ENCODE measurements at places on chromosomes 16 and 17. TPM values are rescaled to one million over a fixed set of nuclear protein-coding genes. Genes with fewer than 3 reads are reported as not detected.

DNA sequence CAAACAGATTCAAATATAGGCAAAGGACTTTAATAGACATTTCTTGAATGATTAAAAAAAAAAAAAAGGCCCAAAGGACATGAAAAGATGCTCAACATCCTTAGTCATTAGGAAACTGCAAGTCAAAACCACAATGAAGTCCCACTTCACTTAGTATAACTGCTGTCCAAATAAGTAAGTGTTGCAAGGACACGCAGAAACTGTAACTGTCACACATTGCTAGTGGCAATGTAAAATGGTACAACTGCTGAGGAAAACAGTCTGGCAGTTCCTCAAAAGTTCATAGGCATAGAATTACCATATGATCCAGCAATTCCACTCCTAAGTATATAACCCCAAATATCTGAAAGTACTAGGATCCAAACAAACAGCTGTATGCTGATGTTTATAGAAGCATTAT is 112.7 kb downstream of the BRIP1 start:
- no peak for DNase-seq

DNA sequence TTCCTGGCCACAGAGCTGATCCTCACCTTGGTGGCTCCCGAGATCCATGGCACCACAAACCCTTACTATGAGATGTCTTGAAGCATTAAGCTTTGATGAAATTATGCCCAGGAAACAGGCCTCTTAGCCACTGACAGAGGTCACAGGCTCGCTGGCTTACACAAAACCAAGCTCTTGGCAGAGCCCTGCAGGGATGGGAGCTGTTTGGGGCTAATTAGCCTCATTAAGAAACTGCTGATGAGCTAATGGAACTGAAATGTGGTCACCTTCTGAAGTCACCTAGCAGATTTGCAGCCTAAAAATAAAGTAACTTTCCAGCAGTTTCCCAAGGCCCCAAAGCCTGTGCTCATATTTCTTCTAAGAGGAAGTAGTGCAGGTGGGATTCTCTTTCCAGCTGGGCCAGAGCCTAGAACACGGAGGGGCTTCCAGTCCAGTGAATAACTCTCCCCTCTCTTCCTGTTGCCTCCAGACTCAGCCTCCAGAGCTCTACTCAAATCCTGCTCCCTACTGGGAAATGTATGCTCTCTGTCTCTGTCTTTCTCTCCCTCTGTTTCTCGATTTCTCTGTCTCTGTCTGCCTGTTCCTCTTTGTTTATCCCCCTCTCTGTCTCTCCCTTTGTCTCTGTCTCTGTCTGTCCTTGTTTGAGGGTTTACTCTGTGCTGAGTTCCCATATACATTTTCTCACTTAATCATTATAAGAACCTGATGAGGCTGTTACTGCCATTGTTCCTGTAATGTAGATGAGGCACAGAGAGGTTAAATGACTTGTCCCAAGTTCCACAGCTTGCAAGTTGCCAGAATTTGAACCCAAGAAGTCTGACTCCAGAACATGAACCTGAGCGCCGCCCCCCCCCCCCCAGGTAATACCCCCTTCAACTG is 338.9 kb downstream of the CA10 start:
- DNase-seq, result no peak

DNA sequence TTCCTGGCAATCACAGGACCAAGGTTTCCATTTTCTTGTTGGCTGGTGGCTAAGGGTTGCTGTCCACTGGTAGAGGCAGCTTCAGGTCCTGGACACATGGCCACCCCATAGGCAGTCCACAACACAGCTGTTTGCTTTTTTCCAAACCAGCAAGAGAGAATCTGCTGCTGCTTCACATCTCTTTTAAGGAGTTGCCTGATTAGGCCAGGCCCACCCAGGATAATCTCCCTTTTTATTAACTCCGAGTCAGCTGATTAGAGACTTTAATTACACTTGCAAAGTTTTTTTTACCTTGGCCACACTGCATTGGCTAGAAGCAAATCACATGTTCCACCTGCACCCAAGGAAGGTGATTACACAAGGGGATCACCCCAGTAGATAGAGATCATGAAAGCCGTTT is 106.6 kb upstream of the IRX6 start:
- no peak for DNase-seq

DNA sequence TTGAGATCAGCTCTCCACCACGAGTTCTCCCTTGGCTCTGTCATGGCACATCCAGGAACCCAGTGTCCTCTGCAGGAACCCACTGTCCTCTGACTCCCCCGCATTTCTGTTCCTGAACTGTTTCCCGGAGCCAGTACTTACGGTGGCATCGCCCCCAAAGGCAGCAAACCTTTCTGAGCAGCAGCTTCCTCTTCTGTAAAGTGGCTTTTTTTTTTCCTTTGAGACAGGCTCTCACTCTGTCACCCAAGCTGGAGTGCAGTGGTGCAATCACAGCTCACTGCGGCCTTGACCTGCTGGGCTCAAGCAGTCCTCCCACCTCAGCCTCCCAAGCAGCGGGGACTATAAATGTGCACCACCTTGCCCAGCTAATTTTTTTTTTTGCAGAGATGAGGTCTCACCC is 32.2 kb downstream of the NAGPA start:
- DNase-seq, result no peak

DUXB gene
- total RNA-seq, result not detected

TBC1D3I gene
- total RNA-seq, result 0.70 TPM

ITGB4 gene
- total RNA-seq, result 215 TPM

GRB2 gene
- 110 TPM for total RNA-seq

Data from Peyer's patch (tissue), 4 donors.